ENCODE measurements at places on chromosomes 3 and 15.
A peak's percentile ranks its signal among the peaks of the same experiment; 100 is the strongest.

- DNase-seq = no peak
Observed at GRCh38 chr3:135097276-135097946, 302.4 kb downstream of the EPHB1 start.

GRCh38 chr3:10570196-10570946 is 65.0 kb upstream of the ATP2B2 start:
- DNase-seq = no peak

GRCh38 chr3:195697582-195698324 is 23.0 kb upstream of the MUC20 start:
- DNase-seq = no peak

DNA sequence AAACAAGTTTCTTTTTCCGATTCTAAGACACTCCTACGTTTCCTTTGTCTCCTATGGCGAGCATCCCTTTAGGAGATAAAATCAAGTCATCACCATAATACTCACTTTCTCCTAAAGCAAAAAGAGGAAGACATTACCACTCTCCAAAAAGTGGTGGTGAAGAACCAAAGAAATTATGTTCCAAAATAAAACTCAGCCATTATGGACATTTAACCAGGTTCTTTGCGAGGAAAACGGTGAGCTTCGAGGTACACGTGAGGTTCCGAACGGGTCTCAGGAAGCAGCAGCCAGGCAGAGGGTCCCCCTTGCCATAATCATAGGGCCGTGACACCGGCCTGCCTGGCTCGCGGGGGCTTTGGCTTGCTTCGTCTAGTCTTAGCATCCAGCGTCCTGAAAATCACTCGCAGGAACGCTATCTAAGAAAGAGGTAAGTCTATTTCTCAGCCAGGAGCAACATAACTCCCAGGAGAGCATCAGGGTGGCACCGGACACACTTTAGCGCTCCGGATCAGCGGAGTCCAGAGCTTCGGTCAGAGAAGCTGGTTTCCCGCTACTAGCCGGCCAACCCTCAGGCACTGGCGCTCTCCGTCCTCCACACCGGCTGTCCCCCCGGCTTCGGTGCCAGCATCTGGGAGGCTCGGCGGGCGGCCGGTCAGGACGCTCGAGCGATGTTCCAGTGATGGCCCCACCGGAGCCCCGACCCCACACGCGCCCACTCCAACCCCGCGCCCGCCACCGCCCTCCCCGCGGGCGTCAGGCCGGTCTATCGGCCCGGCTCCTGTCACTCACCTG is 581 bp downstream of the IP6K1 start:
- DNase-seq = peak; percentile 14

DNA sequence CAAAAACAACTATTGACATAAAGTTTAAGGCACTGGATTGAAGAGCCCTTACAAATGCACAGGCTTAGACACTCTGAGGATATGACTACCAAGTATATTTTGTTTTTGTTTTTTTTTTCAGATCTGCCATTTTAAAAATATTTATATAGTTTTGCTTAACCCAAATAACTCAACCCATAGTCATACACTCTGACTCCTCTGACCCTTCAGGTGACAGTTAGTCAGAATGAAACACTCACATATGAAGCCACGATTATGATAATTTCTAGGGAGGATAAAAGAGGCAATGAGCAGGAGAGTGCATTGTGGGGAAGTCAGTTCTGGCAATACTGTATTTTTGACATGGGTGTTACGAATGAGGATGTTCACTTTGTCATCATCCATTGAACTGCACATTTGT is 774.7 kb downstream of the MECOM start:
- DNase-seq = no peak

DNA sequence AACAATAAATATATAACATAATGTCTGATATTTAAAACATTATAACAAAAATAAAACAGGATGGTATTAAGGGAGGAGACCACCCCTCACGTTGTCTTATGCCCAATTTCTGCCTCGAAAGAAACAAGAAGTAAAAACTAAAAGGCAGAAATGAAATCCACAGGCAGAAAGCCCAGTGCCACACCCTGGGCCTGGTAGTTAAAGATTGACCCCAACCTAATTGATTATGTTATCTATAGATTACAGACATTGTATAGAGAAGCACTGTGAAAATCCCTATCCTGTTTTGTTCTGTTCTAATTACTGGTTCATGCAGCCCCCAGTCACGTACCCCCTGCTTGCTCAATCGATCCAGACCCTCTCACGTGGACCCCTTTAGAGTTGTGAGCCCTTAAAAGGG is 22.3 kb upstream of the ACP3 start:
- DNase-seq = no peak

DNA sequence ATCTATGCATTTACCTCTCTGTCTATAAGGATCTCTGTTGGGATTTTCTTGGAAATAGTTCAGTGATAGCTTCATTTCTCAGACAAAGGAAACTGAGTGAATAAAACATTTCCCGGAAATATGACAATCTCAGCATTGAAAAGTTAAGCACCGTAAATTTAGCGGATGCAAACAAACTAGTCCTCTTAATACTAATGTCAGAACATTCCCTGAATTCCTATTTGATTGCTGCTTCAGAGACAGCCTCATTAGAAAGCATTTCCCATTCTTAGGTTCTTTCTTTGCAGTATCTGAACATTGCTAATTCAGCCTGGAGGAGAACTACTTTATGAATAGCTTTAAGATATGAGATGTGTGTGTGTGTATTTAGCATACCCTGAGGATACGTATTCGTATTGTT is 101.3 kb downstream of the NR2F2 start:
- DNase-seq = no peak

DNA sequence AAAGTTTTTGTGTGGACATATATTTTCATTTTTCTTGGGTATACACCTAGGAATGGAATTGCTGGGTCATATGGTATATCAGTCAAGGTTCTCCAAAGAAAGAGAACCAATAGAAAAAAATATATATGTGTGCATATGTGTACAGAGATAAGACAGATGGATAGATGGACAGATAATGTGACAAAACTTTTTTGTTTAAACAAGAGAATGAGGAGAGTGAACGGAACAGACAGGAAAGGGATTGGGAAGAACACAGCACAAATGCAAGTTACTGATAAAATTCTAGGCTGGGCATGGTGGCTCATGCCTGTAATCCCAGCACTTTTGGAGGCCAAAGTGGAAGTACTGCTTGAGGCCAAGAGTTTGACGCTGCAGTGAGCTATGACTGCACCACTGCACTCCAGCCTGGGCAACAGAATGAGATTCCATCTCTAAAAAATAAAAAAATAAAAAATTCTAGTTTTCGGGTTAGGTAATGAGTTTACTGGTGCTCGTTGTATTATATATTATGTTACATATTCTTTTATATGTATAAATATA is 50.0 kb downstream of the HSPBAP1 start:
- DNase-seq = no peak

GRCh38 chr3:42739401-42740158 is 33.5 kb downstream of the CCDC13 start:
- DNase-seq = no peak

DNA sequence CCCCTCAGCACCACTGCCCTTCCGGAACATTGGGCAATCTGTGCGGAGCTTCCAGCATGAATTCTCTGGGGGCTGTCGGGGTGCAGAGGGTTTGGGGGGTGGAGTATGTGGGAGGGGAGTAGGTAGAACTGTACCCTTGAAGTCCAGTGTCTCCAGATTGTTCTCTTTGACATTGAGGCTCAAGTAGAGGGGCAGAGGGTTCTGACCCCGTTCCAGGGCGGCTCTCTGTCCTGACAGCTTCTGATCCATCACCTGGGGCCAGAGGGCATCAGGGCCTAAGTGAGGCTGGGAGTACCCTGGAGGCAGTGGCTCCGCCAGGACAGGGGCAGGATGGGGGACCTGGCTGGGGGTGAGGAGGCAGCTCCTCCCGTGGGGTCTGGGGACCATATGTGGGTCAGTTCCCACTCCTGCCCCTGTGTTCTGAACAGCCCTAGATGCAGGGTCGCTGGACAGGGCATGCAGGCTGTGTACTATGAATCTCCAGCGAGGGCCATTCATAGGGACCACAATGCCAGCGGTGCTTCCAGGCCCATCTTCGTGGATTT is 22.1 kb downstream of the PLA2G4D start:
- DNase-seq = no peak

DNA sequence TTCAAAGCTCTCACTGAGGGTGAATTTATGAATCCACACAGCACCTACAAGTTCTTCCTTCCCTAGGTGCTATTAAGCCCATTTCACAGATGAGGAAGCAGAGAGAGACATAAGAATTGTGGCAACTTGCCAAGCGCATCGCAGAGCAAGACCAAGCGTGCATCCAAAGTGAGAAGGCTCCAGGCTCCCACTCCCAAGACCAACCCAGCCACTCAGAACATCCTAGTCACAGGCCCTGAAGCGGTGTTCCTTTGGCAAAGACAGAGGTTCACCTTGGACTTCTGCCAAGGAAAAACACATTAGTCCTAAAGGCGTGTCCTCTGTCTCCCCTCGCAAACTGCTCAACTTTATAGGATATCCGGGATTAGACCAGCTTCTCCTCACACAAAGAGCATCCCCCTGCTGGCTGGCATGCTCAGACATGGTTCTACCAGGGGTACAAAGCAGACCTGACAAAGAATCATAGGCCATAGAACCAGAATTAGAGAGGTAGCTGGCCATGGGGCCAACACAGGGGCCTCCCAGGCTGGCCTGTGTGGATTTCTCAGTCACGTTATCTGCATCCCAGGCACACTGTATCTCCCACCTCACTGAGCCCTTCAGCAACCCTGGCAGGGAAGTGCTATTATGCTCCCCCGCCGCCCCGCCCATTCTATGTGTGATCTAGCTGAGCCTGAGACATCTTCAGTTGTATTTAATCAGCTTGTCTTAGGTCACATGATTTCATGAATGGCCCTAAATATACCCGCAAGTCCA is 160.2 kb downstream of the FOXP1 start:
- DNase-seq = no peak

GRCh38 chr15:70262591-70263274 is 165.0 kb upstream of the TLE3 start:
- no peak for DNase-seq

GRCh38 chr3:8840556-8840955 is 71.1 kb upstream of the OXTR start:
- no peak for DNase-seq

GRCh38 chr3:139448104-139448503 is 28.2 kb downstream of the RBP2 start:
- DNase-seq = no peak

- DNase-seq = no peak
Observed at GRCh38 chr15:85753791-85754452, 40.8 kb downstream of the KLHL25 start.

DNA sequence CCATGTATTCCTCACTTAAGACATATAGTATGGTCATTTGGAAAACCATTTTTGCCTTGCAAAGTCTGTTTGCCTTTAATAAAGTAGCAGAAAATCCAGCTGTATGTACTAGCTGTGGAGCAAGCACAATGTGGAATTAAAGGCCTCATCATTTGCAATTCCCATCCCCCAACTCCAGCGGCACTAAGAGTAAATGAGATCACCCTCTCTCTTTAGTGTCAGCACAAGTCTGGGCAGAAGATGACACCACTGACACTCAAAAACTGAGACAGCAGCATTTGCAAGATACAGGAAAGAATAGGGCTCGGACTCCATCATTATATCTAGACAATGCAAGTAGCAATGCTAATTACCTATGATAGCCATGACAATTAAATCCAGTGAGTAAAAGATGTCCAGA is 24.7 kb upstream of the DYNC1LI1 start:
- no peak for DNase-seq

DNA sequence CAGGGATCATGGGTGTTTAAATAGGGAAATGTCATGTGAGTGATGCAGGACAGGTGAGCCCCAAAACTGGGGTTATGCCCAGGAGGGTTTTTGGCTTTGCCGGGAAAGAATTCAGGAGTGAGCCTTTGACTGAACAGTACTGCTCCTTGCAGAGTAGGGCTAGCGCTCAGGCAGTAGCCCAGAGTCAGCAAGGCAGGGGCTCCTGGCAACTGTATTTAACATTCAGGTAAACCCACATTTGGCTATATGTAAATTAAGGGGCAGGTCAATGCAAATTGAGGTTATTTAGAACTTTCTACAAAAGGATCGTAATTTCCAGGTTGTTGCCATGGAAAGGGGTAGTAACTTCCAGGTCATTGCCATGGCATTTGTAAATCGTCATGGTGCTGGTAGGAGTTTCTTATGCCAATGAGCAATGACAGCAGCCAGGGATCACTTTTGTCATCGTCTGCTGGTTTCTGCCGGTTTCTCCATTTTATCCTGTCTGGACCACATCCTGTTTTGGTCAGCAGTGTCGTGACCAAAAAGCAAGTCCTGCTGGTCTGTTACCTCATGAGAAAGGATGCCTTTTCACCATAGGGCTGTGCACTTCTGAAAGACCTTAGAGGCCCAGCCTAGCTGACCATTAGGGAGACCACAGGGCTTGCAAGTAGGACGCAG is 24.3 kb downstream of the MTHFS start:
- DNase-seq = peak; percentile 22

DNA sequence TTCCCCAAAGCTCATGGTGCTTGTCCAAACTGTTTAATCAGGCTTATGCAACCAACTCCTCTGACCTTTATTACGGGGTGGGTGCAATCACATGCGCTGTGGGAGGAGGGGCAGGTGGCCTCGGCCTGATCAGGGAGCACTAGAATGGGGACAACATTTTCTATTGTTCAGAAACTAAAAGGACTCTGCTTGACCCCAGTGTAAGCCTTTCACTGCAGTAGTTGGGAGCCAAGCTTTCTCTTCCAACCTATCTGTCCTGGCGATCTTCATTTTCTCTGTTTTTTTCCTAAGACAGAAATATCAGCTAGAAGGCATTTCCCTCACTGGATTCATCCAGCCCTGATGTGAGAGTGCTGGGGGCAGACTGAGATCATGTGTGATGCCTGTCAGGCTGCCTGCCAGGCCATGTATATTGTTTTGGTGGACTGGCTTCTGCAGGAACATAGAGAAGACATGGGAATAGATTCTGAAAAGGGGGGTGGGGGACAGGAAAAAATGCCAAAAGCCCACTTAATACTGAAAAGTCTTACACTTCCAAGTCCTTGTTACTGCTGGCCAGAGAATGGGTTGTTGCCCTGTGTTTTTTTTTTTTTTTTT is 627.0 kb upstream of the TBL1XR1 start:
- DNase-seq = no peak

- no peak for DNase-seq
Observed at GRCh38 chr3:99909714-99910495, 92.2 kb downstream of the CMSS1 start.

GRCh38 chr15:82228750-82229149 is 33.8 kb downstream of the EFL1 start:
- DNase-seq = no peak

DNA sequence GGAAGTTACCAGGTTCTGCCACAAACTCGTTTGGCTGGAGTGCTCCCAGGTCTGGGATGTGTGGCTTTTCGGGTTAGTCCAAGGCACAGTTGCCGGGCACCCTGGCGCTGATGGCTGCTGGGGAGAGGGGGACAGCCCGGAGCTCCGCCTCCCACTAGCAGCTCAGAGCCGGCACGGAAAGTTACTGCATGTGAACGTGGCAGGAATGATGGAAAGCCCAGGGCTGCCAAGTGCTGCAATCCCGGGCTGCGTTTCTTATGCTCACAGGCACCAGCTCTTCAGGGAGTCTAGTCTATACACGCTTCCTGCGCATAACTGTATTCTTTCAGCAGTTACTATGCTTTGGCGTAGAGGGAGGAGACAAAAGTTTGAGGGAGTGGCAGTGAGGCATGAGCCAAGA is 141.8 kb upstream of the ICE2 start:
- no peak for DNase-seq
